ENCODE measurements at places on chromosomes 5 and 9.

GRCh38 chr9:129359162-129359811 lies 181.2 kb upstream of the IER5L start:
- no peak for DNase-seq

GRCh38 chr5:167587772-167588437 lies 703.5 kb upstream of the WWC1 start:
- DNase-seq = no peak

DNA sequence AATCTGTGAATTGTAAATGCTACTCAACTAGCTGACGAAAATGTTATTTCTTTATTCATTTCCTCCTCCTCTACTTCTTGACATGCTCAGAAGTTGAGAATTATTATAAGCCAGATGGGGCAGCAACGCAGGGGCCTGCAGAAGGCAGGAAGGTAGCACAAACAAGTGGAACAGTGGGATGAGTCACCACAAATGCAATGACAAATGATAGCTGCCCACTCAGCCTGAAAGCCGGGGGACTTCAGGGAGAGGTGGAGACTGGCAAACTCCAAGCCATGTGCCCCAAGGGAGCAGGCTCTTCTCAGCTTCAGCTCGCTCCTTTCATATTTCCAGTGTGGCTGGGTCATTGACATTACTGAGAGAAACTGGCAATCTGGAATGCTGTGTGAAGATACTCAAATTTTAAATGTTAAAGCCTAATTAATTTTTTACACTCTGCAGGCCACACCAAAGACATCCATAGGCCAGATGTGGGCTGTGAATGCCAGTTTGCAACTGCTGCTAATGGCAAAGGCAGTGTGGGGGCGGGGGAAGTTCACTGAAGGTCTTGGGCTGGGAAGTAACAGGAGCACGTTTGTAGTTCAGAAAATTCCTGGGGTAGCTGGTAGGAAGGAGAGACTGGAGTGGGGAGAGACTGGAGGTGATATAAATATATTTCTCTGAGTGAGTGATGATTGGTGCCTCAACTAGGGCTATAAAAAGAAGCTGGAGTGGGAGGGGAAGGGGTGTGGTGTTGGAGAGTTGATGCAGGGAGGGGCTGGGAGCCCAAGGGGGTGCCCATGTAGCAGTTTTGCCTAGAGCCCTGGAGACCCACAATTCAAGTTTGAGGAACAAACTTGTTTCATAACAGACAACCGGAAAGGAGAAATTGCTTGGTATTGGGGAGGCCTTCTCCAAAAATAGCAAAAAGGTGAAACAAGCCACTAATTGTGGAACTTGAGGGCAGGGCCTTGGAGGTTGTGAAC lies 20.8 kb upstream of the ADRB2 start:
- DNase-seq = no peak

DNA sequence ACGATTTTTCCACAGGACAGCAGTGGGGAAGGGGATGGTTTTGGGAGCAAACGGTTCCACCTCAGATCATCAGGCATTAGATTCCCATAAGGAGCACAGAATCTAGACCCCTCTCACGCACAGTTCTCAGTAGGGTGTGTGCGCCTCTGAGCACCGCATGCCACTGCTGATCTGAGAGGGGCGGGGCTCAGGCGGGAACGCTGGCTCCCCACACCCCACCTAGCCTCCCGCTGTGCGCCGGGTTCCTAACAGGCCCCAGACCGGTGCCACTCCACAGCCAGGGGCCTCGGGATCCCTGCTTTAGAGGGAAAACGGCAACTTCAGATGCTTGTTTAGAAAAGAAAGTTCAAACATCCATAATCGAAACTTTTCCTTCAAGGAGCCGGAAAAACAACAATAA lies 20.4 kb downstream of the TERT start:
- DNase-seq = no peak

DNA sequence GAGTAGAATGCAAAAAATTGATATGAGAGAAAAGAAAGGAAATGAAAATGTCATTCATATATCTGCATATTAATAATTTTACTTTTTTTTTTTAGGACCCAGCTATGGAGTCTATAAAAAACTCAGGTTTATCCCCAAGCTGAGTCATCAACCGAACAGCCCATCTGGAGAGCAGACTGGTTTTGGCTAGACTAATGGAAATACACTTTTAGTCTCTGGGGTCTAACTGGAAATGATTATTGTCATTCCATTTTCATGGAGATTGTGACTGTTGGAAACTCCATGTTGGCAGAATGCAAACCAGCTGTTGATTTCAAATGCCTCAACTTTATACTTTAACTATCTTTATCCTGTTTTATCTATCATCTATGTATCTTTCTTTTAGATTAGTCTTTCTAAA lies 28.7 kb downstream of the ANXA1 start:
- no peak for DNase-seq

DNA sequence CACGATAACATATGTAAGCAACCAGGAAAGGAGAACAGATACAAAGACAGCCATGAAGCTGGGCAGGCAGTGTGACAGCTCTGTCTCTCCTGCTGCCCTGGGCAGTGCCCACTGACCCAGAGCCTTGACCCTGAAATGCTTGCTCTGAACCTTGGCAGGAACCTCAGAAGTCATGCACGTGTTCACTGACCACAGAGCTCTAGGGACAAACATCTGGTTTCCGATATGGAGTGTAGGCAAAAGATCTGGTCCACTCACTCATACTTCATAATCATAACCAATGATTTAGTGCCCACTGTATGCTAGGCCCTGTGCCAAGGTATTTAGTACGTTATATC lies 102.6 kb downstream of the FSTL4 start:
- DNase-seq = no peak

DNA sequence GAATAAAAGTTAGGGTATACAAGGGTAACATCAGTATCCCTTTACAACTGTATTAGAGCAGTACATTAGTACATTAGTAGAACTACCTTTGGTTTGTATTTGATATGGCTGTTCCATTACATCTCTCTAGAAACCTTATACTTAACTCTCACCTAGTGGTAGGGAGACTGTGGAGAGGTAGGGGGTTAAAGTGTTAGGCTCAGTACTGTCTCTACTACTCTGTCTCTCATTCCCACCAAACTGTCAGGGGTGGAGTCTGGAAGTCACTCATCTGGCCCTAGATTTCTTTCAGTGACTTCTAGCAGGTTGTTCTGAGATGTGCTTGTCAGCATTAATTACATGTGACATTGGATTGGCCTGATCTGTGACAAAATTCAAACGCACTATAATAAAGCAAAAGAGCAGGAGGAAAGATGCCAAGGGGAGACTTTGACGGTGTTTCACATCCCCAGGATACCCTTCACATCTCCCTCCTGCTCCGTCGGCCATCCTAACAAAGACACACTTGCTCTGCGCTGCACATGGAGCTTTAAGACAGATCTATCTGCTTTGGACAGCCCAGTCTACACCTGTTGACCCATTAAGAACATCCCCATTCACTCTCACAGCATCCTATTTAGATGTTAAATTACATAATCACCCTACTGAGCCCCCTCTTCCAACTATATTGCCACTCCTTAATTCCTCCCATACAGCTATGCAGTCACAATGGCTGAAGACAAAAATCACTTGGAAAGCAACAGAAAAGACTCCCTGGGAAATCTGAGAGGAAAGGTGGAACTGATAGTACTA lies 1043.0 kb upstream of the DMAC1 start:
- no peak for DNase-seq

GRCh38 chr5:22926574-22926973 lies 73.4 kb upstream of the CDH12 start:
- DNase-seq = no peak

- no peak for DNase-seq
Observed at GRCh38 chr5:40547557-40547956, 132.2 kb upstream of the PTGER4 start.

DNA sequence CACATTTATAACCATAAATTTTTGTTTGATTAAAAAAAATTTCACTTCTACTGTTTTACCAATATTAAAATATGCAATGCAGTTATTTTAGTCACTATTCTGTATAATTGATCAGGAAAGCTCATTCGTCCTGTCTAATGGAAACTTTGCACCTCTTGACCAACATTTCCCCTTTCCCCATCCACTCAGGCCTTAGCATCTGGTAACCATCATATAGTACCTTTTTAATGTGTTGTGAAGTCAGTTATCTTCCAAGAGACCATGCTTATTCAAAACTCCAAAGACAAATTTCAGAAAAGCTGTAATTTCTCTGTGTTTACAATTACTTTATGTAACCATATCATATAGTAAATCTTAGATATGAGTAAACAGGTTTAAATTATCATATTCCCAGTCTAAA lies 145.9 kb downstream of the CTNND2 start:
- no peak for DNase-seq

Data from stimulated activated CD4-positive, alpha-beta T cell treated with anti-CD3 and anti-CD28 coated beads, Interleukin-1b, Interleukin-23, amount 100 ng/mL, for 4 hours (primary cell).